ENCODE measurements at places on chromosomes 3 and 15.

DNA sequence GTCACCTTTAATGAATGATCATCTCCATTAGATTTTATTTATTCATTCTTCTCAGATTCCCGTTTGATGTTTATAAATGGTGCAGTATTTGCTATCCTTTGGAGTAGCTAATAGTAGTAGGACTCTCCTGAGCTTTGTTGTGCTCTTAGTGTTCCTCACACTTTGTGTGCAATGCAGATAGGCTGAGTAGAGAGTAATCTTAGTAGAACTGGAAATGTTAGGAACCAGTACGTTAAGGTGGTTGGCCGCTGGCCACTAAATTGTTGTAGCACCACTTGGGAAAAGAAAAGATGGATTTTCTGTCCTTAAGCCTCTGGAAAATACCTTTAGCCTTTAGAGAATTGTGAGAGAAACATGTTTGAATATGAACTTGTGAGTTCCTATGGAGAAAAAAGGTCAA, 19.9 kb upstream of the EBLN2 start:
- ATAC-seq = no peak

- no peak for ATAC-seq
Observed at GRCh38 chr3:41277790-41278465, 78.6 kb downstream of the CTNNB1 start.

DNA sequence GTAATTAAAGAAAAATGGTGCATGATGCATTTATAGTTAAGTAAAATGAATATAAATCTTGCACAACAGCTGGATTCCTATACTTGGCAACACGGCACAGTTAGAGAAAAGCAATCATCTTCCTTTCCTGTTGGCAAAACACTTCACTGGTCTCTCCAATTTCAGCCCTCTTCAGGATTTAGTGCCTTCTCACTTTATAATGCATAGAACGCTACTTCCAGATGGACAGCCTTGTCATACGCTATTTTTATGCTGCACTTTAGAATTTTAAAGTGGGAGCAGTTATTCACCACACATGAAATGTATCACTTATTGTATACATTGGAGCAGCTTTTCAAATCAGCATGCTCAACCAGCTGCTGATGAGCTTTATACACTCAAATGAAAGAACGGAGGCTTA, 194.4 kb upstream of the GBE1 start:
- ATAC-seq = no peak

- ATAC-seq = peak; percentile 98
Observed at GRCh38 chr3:186772701-186773417, 10.5 kb upstream of the EIF4A2 start.

GRCh38 chr3:66256806-66257205, 36.0 kb downstream of the SLC25A26 start:
- no peak for ATAC-seq

- ATAC-seq = no peak
Observed at GRCh38 chr3:149199474-149199873, 22.2 kb downstream of the CP start.

GRCh38 chr15:39578851-39579486, 1.9 kb upstream of the THBS1 start:
- no peak for ATAC-seq

DNA sequence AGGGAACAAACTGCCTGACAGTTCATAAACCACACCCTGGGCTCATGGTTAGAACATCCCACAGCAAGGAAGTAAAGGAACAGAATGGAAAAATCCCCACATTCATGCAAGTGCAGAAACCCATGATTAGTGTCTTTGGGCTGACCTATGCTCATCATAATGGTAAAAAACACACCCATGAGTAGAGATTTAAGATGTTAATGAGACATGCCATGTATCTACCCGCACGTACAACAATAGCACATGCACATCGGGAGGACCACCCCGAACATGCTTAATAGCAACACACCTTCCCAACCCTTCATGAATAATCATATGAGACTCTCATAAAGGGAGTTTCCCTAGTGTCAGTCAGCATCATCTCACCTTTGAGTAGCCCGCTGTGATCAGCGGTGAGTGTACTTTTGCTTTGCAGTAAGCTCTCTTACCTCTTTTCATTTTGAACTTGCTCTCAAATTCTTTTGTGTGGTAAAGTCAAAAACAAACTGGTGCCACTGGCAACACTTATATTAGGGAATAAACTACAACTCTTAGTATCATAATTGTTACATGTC, 23.2 kb downstream of the ZBED2 start:
- ATAC-seq = no peak

DNA sequence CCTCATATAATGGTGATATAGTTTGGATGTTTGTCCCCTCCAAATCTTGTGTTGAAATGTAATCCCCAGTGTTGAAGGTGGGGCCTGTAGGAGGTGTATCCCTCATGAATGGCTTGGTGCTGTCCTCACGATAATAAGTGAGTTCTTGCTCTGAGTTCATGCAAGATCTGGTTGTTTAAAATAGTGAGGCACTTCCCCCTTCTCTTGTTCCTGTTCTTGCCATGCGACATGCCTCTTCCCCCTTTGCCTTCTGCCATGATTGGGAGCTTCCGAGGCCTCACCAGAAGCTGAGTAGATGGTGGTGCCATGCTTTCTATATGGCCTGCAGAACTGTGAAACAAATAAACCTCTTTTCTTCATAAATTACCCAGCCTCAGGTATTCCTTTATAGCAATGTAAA, 39.2 kb downstream of the REC114 start:
- ATAC-seq = no peak

GRCh38 chr3:150035301-150035779, 64.6 kb upstream of the PFN2 start:
- no peak for ATAC-seq

- no peak for ATAC-seq
Observed at GRCh38 chr15:28923726-28924280, 38.0 kb downstream of the APBA2 start.

- ATAC-seq = no peak
Observed at GRCh38 chr3:28743831-28744230, 395.2 kb upstream of the AZI2 start.

DNA sequence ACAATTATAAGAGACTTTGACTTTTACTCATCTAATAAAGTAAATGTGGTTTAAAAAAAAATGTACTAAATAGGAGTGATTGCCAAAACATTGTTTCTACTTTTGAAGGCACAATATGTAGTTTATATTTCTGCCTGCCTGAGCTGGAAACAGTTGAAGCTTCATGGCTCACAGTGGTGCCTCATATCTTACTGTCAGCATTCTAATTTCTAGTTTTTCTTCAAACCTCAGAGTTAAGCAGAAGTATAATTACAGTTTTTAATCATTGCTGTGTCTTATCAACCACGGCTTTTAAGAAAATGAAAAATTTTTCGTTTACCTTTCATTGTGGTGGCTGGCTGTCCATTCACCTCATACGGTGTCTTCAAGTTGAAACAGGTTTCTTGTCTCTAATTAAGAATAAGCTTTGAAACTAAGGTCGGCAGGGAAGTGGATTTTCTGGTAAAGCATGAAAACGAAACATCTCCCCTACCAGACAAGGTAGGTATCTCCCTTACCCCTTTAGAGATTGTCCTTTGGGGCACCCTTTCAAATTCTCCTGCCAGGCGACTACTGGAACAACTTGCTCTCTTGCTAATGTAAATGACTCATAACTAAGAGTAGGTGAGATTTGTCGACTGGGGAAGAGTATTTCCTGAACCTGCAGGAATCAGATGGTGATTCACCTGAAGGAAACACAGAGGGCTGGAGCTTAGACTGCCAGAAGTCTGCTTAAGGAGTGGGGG, at the start of gene GPR87:
TSS of gene GPR87 (minus strand) at position 554 of the 725 bp plus-strand sequence. CDS start 16,720 bp downstream, outside the sequence.
- no peak for ATAC-seq

- ATAC-seq = peak; percentile 5
Observed at GRCh38 chr15:22959321-22960101, 20.7 kb downstream of the CYFIP1 start.

DNA sequence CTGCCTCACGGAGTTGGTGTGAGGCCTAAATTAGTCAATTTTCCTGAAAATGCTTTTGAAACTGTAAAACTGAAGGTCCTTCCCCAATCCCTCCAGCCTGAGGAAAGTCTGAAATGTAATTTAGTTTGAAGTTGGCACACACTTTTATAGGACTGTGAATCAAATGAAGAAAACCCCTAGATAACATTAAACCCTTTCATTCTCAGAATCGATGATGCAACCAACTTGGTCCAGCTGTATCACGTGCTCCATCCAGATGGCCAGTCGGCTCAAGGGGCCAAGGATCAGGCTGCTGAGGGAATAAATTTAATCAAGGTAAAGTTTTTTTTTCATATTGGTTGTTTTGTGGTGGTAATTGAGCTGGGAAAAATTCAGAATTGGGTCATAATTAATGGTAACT, 11.7 kb downstream of the MRPS22 start:
- ATAC-seq = no peak

GRCh38 chr15:31346367-31347066, 19.9 kb downstream of the KLF13 start:
- peak; percentile 71 for ATAC-seq

DNA sequence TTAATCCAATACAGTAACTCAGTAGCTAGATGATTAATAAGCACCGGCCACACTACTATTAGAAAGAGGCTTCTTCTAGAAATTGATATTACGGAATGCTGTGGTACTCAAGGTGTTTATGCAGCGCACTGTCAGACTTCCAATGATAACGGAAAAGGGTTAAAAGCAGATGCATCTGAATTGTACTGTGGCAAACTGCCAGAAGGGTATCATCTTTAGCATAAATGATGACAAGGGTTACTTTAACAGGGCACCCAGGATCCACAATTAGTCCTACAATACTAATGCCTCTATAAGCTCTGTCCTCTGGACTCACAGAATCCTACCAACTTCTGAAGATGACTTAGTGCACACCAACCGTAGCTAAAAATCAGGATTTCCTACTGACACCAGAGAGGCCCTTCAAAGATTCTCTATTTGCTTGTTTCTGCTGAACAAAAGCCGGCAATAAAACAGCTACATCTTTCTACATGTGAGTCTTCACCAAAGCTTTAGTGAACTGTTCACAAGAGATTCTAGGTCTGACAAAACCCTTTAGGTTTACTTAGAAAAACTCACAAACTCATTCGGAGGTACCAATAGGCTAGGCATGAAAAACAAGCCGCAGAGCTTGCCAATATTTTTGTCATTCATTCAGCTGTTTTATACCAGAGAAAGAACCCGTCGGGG, 7.1 kb downstream of the SATB1 start:
- ATAC-seq = no peak

- ATAC-seq = no peak
Observed at GRCh38 chr3:35498506-35499210, 140.7 kb upstream of the ARPP21 start.

DNA sequence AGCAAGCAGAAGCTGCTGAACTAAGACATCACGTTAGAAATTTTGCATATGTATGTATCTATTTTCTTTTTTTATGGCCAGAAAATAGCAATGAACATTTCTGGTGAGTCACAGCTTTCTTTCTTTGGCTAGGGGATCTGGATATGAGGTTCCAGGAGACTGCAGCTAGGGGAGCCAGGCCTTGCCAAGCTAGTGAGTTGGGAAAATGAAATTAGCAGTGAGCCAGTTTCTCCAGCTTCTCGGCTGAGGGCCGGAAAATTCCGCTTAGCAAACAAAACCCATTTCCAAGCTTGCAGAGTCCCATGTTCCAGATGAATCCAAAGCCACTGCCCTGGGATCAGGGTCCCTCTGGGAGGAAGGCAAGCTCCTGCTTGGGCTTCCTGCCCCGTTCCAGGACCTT, 137.6 kb downstream of the SRGAP3 start:
- no peak for ATAC-seq

DNA sequence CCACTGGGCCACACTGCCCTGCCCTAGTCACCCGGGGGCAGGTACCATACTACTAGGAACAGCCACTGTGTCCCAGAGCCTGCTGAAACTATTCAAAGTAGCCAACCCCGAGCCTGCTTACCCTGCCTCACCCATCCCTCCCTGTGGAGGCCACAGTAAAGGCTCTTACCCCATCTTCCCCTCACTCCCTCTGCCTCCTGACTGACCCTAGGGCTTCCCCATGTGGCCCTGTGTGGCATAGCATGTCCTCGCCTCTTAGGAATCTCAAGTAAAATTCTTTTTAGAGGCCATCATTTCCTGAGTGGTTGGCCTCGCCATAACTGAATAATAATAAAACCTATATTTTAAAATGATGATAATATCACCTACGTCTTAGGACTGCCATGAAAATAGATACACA, 112.2 kb upstream of the SLC6A11 start:
- ATAC-seq = no peak

DNA sequence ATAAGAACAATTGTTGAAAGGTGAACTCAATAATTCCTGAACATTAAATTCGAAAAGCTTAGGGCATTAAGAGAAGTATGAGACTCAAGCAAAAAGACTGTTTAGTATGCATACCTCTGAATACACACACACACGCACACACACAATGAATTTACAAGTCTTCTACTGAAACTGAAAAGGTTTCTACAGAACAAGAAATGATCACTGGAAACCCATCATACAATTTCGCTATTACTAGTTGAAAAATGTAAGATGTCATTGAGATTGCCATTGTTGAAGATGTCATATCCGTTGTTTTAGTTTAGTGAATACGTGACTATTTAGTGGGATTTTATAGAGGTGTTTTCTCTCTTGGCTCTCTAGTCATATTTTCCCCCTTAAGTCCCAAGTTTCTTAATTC, 106.8 kb downstream of the FOXB1 start:
- ATAC-seq = no peak

DNA sequence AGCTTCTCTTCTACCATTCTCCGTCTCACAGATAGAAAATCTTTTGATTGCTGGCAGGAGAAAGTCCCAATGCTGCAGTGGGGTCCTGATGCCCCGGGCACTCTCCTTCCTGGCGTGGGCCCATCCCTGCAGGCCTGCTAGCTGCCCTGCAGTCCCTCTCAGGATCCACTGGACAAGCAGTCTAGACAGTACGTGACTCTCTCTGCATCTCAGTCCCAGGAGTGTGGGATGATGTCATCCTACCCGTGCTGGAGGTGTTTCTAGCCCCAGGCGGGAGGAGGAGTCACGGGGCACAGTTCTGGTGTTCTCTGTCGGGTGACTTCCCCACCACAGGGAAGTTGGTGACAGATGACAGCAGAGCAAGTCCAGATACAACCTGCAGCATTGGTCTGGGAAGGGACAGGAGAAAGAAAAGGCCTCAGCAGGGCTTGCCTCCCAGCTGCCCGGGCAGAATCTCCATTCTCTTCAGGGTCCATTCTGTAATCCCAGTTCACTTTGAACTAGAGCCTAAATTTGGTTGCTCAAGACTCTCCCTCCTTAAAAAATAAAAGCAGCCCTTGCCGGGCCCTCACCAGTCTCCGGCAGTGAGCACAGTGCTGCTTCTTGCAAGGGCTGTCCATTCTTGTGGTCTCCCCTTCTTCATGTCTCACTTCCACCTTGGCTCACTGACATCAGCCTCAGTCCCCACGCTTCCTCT, 30.6 kb downstream of the SLC28A1 start:
- peak; percentile 87 for ATAC-seq

GRCh38 chr3:12708584-12709192, 44.8 kb upstream of the RAF1 start:
- no peak for ATAC-seq

GRCh38 chr3:109316162-109316730, at the start of gene DPPA2:
TSS of gene DPPA2 (minus strand) at chr3:109316517. CDS start at chr3:109314542, 1,975 bp downstream.
- ATAC-seq = no peak

DNA sequence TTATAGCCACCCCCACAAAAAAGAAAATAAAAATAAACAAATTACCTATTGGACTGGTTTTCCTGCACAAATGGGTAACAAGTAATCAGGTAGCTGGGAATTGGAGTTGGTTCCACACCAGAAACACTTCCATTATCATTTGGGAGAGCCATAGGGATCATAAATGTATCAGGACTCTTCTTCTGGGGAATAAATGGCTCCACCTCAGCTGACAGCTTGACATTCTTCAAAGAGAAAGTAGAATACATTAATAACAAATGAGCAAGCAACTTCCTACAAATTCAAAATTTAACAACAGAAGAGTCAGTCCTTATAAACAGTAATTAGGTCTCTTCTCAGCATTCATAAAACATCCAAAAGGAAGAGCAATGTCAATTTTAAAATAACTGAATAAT, 8.7 kb downstream of the SECISBP2L start:
- ATAC-seq = no peak

Data from stimulated activated memory B cell treated with anti-CD40 and anti-IgM and Interleukin-4, amounts not matched to agents 10 μg/mL and 1 μg/mL and 100 μg/mL, for 72 hours (primary cell).